ENCODE measurements at places on chromosomes 1 and 21.

GRCh38 chr1:238652346-238652968, 733.9 kb upstream of the CHRM3 start:
- DNase-seq, result peak; percentile 83

DNA sequence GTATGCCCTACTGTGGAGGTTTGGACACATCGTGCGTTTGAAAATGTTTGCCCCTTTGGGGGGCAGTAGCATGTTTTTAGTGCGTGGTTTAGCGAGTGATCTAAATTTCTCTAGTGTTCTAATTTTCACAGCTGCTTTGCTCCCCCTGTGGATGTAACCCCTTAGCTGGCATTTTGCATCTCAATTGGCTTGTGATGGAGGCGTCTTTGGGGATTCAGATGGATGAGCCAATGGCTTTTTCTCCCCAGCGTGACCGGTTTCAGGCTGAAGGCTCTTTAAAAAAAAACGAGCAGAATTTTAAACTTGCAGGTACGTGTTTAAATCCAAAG, 836 bp downstream of the CDC7 start:
- peak; percentile 64 for DNase-seq

GRCh38 chr1:59769736-59770095, 45.0 kb upstream of the HOOK1 start:
- peak; percentile 24 for DNase-seq

GRCh38 chr1:6357243-6357936, 36.2 kb downstream of the ACOT7 start:
- no peak for DNase-seq

GRCh38 chr1:182002570-182002969, 58.9 kb downstream of the ZNF648 start:
- DNase-seq, result no peak

GRCh38 chr1:6466023-6466422, at the start of gene TNFRSF25:
TSS of gene TNFRSF25 (minus strand) at chr1:6466173. CDS start at chr1:6466107, 66 bp downstream.
- no peak for DNase-seq

DNA sequence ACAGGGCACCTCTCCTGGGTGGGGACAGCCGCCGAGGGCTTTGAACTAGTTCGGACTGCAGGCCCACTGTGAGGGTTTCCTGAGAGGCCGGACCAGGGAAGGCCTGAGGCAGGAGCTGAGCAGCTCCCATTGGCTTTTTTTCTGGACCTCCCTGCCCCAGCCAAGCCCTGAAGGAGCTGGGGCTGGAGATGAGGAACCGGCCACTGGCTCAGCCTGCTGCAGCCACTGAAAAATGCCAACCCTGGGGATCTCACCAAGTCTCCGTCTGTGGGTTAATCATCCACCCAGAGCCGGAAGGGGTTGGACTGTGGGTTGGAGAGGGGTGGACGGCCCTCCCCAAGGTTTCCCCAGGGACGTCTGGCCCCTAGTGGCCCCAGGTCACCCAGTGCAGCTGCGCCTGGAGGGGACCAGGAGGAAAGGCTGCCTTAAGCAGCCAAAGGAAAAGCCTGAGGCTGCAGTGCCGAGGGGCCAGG, 2.5 kb downstream of the VWA1 start:
- DNase-seq, result peak; percentile 33

- DNase-seq, result peak; percentile 50
These were observed 185.2 kb downstream of the FAF1 start for GRCh38 chr1:50774759-50775351.

DNA sequence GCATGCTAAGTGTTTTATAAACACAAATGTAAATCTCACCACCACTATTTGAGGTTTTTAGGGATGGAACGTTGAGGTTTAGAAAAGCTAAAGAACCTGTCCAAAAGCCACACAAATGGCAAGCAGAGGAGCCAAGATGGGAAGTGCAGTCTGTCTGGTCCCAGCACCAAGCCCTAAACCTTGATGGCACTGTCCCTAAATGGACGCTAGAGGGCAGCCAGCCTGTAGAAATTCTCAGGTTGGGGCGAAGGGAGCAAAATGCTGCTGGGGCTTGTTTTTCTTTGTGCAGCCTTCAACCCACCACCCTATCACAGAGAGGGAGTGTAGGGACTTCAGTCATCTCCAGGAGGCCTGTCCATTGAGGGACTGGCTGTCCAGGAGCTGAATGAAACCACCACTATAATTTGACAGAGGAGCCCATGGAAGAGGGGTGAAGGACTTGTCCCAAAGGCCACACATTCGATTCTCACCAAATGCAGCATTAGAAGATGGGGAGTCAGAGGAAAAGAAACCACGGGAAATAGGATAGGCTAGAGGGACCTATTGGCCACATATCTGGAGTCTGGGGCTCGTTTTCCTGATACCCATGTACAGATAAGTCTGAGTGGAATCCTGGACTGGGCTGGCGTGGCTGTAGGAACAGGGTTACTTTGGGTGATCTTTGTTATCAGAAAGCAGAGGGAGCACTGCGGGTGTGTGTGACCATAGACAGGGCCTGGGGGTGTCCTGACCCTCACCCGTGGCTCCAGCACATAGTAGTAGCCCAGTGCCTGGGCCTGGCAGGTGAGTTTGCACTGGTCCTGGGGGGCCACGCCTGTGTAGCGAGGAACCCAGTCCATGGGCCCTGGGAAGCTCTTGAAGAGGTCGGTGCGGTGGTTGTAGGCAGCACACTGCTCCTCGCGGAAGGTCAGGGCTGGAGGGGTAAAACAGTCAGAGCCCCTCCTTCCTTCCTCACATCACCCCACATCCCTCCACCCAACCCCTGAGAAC, 6.1 kb downstream of the ADAMTS4 start:
- peak; percentile 63 for DNase-seq

DNA sequence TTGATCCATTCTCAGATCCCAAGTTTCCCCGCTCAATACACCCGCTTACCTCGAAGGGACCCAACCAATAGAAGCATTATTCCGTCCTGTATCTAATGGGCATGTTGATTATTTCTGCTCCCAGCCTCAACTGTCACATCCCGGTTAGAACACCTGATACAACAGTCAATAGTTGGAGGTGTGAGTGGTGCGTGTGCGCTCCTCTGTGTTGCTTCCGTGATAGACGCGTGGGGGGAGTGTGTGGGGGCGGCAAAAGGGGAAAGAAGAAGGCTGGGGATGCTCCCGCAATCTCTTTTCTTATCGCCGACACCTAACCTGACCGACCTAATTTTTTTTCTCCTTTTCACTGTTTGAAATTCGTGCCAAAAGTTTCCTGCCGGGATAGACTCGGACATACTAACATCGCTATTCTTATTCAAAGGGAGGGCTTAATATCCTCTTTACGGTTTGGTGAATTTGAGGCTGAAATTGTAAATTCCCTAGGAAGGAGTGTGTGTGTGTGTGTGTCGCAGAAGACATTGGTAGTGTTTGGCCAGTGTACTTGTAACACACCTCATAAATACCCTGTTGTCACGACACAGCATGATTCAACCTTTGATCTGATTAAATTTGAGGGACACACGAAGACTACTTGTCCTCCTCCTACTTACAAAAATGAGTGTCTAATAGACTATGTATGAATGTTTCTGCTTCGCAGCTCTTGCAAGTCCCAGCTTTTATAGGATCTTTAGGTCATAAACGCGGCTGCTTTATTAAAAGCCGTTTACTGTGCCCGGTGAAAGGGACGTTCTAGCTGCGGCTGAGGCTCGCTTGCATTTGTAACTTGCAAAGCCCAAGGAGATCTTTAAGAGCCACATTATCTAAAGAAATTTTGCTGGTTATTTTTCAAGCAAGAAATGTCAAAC, 1.5 kb upstream of the PROX1 start:
- no peak for DNase-seq

DNA sequence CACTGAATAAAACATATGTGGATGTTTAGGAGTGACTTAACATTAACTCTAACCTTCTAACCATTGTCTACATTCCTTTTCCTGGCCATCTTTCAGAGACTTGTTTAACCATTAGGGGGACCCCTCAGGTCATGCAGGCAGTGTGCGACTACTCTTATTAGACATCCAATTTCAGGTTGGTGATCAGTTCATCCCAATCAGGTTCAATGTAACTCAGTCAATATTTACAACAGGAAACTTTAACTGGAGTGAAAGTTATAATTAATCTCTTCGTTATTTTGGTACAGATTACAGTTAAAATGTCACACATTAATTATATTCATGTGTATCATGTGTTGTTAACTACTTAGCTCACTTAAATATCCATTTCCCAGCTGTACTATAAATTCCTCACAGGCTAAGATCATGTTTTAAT, 68.8 kb upstream of the RGS1 start:
- peak; percentile 78 for DNase-seq

GRCh38 chr1:174160109-174160473, 771 bp downstream of the RABGAP1L start:
- peak; percentile 44 for DNase-seq

GRCh38 chr1:28091043-28091781, 2.8 kb upstream of the EYA3 start:
- peak; percentile 61 for DNase-seq

DNA sequence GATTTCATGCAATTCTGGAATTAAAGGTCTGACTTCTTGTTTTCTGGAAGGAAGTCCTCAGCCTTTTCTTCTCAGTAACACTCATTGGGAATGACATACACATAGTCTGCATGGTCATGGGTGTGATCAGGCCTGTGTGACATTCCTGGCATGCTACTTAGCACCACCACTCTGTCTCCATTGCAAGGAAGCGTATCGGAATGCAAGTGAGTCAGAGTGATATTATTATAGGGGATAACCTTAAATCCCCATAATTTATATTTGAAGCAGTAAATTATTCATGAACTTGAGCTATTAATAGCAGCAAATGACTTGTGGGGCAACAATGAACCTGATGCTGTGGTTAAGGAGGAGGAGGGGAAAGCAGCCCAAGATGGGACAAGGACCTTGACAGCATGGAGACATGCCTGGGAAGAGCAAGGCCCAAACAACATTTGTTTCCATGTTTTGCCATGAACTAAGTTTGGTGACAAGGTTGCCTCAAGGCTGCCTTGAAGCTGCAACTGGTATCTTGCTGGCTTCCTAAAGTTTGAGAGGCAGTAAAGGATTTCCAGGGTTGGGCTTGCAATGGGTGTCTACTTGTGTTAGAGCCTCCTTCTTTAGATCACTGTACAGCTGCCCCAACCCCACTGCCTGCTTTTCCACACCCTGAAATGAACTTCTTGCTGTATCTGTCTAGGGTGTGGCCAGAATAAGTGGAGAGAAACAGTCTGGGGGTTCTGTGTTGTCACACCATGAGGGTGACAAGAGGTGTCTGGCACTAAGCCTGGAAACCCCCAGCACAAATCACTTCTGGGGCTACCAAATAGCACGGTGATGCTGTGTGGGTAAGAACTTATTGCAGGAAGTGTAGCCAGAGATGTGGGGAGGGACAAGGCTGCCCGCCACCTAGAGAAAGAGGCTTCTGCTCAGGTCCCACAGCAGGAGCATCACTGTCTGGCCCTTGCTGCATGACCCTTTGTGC, 4.6 kb downstream of the MAB21L3 start:
- peak; percentile 41 for DNase-seq

GRCh38 chr1:41581216-41582003, 96.9 kb upstream of the EDN2 start:
- no peak for DNase-seq

DNA sequence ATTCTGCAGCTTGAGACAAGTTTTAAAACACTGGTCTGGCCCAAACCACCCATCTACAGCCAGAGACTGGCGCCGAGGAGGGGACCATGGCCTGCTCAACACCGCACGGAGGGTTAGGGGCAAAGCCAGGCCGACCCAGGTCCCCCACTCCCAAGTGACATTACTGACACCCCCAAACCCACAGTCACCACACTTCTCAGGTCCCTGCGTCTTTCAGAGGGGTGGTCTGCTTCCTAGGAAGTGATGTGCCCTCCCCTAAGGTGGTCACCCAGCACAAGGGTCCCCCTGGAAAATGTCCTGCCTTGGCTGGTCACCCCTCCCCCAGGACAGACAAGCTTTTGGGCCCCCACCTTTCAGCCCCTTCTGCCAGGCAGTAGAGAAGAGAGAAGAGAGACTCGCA, 20.8 kb upstream of the EPHA2 start:
- DNase-seq, result no peak

DNA sequence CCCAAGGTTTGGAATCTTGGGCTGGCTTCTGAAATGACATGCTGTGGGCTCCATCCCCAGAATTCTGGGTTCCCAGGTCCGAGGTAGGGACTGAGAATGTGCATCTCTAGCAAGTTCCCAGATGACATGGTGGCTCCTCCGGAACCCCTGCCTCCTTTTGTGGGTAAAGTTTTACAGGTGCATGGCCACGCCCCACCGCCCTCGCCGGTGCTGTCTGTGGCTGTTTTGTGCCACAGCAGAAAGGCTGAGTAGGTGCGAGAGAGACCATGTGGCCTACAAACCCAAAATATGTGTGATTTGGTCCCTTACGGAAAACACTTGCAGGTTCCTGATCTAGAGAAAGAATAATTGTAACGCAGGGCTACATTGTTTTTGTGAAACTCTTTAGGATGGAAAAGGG, 30.9 kb downstream of the SKI start:
- DNase-seq, result no peak

DNA sequence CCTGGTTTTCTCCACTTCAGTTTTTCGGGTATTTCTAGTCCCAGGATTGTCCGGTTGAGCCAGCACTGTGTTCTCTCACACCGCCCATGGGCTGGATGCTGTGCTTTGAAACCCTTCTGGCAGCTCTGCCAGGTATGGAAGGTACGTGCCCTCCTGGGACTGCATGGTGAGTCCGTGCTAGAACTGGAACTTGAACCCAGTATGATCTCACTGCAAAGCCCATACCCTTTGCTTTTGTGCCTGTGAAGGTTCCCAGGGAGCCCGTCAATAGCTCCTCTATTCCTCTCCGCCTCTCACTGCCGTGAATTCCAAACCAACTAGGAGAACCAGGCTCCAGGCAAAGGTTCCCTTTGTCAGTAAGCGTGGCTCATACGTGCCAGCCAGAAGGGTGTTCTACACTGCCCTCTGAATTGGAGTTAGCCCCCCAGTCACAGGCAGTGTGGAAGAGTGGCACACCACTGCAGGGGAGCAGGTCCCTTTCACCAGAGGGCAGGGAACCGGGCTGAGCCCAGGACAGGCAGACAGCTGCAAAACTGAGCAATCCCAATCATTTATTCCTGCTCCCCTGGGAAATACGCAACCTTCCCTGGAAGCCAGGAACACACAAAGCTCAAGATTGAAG, 310.2 kb downstream of the CAMTA1 start:
- no peak for DNase-seq

- no peak for DNase-seq
These were observed 265.9 kb upstream of the RUNX1 start for GRCh38 chr21:35314857-35315582.

DNA sequence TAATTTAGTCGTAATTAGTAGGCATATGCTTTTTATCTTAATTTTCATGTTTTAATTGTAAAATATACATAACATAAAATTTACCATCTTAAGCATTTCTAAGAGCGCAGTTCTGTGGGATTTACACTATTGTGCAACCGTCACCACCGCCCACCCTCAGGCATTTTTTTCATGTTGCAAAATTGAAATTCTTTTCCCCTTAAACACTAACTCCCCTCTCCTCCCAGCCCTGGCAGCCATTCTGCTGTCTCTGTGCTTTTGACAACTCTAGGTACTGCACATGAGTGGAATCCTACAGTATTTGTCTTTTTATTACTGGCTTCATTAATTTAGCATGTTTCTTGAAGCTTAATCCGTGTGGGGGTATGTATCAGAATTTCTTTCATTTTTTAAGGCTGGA, 7.8 kb downstream of the PIK3CD start:
- DNase-seq, result peak; percentile 63

- no peak for DNase-seq
These were observed at the start of gene TCEA3 for GRCh38 chr1:23424293-23425192. TSS of gene TCEA3 (minus strand) at chr1:23424748. CDS start at chr1:23424633, 115 bp downstream.

- no peak for DNase-seq
These were observed 670 bp downstream of the RAB3B start for GRCh38 chr1:51989582-51990477.

GRCh38 chr1:44323947-44324346, 31.1 kb downstream of the ERI3 start:
- DNase-seq, result no peak

Measured in RPMI7951 (cell line).